ENCODE measurements at places on chromosomes 2 and 18.

DNA sequence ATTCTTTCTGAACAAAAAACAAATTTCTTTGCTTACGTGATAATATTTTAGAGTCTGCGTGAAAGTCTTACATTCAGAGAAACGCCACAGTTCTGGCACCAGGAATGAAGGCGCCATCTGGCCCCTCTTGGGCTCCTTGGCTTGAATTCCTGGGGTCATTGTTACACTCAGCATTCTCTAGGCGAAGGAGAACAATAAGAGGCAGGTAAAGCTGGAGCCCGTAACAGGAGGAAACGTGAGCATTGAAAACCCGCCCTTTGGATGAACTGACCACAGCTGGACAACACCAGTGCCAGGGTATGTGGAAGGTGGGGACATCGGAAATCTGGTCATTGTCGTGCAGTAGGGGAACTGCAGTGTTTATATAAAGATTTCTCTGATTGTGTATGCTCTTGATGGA is 144.8 kb downstream of the RNF152 start:
- no peak for DNase-seq

GRCh38 chr2:217895070-217895635 is 107.6 kb downstream of the TNS1 start:
- peak; percentile 59 for DNase-seq

- no peak for DNase-seq
These were observed 62.7 kb downstream of the MBP start for GRCh38 chr18:77069931-77070330.

DNA sequence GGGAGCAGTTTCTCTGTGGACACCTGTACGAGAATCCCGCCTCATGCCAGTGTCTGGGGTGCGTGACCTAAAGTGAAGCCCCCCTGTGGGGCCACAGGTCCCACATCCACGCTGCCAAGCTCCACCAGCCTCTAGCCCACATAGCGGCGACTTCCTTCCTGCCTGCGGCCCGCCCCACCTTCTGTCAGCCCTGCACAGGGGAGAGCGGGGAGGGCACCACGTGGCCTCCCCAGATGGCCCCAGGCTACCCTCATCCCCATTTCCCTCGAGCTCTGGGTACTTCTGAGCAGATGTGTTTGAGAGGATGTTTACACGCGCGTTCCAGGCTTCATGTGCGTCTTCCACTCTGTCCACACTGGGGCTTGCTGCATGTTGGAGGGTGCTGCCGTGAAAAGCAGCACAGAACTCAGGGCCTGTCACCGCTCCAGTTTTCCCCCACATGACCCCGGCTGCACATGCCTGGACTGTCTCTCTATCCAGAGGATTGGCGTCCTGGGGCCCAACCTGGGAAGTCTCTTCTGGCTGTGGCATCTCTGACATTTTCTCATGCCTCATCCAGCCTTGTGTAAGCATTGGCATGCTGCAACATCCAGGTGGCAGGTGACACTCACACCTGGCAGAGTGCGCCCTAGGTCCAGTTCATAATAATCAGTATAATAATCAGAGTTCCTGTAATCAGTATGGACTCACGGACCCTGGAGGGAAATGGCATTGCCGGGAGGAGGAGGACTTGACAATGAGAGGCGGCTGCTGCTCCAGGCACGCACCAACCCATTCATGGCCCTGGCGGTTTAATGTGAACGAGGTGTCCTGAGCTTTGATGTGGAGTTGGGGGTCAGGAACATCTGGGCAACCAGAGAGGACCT is 146.3 kb upstream of the TWIST2 start:
- no peak for DNase-seq

- no peak for DNase-seq
These were observed 365.0 kb upstream of the TFPI start for GRCh38 chr2:187918996-187919821.

GRCh38 chr2:56182420-56182819 is 1.4 kb upstream of the CCDC85A start:
- no peak for DNase-seq

GRCh38 chr2:176093898-176094249 is 1.4 kb downstream of the HOXD13 start:
- no peak for DNase-seq

GRCh38 chr2:36433311-36434217 is 78.0 kb downstream of the CRIM1 start:
- DNase-seq: peak; percentile 70

DNA sequence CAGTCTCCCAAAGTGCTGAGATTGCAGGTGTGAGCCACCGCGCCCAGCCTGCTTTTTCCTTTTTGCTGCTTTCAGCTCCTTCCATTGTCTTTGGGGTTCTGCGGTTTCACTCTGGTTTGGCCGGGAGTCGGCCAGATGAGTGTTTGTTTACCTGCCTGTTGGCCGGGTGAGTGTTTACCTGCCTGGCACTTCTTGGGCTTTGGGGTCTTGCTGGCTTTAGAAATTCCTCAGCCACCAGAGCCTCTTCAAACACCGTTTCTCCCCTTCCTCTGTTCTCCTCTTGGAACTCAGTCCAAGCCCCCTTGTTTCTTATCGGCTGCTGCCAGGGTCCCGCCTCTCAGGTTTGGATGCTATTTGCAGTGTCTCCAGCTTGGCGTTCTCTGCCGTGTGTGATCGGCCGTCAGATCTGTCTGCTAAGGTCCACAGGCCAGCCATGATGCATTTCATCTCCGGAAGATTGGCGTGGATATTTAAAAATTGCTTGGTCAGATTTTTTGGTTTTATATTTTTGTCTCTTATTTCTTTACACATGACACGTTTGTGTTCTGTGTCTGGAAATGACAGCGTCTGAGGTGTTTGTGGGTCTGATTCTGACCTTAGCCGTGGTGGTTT is 14.2 kb upstream of the GAL3ST2 start:
- peak; percentile 57 for DNase-seq

DNA sequence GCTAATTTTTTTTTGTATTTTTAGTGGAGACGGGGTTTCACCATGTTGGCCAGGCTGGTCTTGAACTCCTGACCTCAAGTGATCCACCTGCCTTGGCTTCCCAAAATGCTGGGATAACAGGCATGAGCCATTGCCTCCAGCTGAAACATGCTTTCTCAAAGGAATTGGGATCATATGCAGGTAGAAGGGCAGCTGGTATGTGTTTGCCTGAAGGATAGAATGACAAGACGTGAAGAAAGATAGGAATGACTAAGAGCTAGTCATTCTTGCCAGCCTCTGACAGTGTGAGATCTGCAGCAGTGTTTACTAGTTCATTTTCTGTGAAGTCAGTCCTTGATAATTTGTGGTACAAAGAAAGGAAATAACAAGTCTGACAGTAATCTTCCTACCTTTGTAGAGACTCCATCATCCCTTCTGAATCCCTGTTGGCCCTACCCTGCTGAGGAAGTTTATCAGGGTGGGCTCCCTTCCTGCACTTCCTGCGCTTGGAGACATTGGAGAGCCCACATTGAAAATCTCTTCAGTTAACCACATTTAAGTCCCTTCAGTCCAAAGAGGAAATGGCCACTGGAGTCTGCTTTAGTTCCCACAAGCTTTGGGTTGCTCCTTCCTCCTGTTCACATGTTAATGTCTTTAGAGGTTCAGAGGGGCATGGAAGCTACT is 14.7 kb downstream of the CFLAR start:
- peak; percentile 92 for DNase-seq

GRCh38 chr2:223643309-223643708 is 41.1 kb upstream of the SCG2 start:
- no peak for DNase-seq

DNA sequence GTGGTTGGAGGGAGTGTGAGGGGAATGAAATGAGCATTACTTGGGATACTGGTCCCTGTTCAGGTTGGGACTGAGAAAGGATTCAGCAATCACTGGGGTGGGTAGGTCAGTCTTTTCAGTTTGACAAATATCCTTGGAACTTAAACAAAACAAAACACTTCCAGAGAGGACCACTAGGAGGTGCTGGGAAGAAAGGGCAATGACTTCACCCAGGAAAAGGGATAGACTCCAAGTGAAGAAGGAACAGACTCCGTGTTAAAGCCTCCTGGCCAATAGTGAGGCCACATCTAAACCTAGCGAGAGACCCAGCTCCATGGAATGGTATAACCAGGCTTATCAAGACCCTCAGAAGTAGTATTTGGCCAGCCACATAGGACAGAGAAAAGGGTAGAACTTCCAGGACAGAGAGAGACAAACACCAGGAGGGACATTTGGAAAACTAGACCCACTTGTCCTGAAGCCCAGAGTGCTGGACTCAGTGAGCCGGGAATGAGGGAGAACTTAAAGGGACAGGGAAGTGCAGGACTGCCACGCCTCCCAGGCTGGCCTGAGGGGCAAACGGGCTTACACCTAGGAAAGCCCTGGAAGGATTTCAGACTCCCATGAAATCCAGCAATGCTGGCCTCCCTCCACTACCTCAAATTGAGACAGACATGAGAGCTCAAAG is 19.6 kb upstream of the KCNG3 start:
- peak; percentile 78 for DNase-seq

GRCh38 chr18:77647472-77647871 is 397.8 kb downstream of the GALR1 start:
- DNase-seq: no peak

GRCh38 chr2:88187927-88188326 is 17.8 kb downstream of the THNSL2 start:
- no peak for DNase-seq

GRCh38 chr2:75055142-75055819 is 96.8 kb downstream of the POLE4 start:
- DNase-seq: no peak

DNA sequence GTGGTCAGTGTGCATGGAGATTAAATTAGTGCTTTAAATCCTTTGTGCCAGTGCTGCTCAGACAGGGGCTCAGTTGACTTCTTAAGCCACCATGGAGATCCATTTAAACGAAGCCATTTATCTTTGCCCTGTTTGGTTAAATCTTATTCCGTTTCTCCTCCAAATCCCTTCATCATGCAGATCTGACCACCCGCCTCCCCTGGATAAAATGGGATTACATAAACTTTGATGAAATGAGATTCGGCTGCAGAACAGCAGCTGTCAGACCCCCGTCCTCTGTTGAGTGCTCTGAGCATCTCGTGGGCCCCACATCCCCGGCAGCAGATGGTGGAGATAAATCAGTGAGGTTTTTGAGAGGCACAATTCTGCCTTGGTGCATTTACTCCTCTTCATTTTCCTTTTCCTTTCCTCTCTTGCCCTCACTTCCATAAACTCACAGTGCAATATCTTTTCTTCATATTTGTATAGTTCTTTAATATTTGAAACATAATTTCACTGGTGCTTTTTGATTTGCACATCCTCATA is 84.4 kb upstream of the TWIST2 start:
- no peak for DNase-seq

GRCh38 chr2:128781585-128782385 is 463.1 kb upstream of the HS6ST1 start:
- no peak for DNase-seq

- peak; percentile 92 for DNase-seq
These were observed 33.7 kb upstream of the MRPL33 start for GRCh38 chr2:27737676-27738348.

DNA sequence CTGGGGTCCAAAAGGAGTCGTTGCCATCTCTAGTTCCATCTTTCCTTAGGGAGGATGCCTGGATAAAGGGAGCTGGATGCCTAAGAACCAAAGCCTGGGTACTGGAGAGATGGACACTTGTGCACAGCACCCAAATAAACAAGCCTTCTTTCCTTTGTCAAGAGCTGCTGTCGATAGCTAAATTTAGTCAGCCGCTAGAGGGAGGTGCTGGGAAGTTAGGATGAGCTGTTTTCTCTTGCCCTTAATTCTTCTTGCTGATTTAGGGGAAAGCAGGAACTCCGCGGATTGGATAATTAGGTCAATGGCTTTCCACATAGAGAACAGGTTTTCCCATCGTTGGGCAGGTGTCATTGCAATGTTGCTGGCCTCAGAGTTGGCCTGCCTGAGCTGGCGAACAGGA is 30.9 kb upstream of the SERPINB12 start:
- DNase-seq: no peak

DNA sequence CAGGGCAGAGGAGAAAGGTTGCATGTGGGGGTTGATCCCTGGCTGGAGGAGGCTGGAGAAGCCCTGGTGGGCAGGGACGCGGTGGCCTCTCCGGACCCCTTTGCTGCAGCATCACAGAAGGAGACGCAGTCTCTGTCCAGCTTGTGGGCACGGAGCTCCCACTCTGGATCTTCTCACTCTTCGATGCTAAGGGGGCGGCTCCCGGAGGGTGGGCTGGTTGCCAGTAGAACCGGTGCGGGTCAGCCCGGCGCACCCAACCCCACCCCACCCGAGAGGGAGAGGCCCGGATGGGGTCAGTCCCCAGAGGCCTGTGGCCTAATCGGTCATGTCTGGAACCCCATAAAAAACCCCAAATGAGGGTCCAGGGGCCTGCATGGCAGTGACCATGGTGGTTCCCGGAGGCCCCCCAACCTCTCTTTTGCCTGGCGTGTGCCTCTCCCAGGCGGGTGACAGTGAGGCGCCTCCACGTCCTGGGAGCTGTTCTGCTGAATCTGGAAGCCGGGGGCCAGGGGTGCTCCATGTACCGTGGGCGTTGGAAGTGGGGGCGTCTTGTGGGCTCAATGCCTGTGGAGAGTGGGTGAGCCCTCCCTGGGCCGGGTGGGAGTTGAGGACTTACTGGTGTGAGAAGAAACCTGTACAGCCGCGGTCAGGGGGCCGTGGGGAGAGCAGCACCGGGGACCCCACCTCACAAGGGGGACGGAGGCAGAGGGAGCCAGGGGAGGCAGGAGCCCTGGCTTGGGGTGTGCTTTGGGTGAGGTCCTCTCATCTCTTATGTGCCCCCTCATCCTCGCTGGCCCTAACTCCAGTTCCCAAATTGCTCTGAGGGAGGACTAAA is 79.6 kb downstream of the RTP5 start:
- DNase-seq: peak; percentile 69

GRCh38 chr18:51151568-51152511 is 45.6 kb downstream of the MEX3C start:
- no peak for DNase-seq

Data from osteoblast (primary cell).